Smooth muscle cell of the coronary artery (primary cell): ENCODE measurements at places on chromosomes 3 and 15. TPM values are rescaled to one million over a fixed set of nuclear protein-coding genes. Genes with fewer than 3 reads are reported as not detected.

ENTPD3 gene
- total RNA-seq, result 0.12 TPM in 1 of 2 replicates, not detected in the other

GXYLT2 gene
- 24.9 and 49.7 TPM in 2 replicates for total RNA-seq

KLHL6 gene
- under 0.01 TPM in 1 of 2 replicates, not detected in the other for total RNA-seq

CPN2 gene
- not detected in 2 replicates for total RNA-seq

NR1I2 gene
- total RNA-seq, result 0.08 TPM in 1 of 2 replicates, not detected in the other

BNIP2 gene
- total RNA-seq, result 62.8 and 66.3 TPM in 2 replicates

TMCO5A gene
- not detected in 2 replicates for total RNA-seq

HHLA2 gene
- not detected in 2 replicates for total RNA-seq

KBTBD13 gene
- total RNA-seq, result under 0.01 TPM in 1 of 2 replicates, not detected in the other

UBE3A gene
- 52.5 and 55.2 TPM in 2 replicates for total RNA-seq

GRAMD1C gene
- total RNA-seq, result 1.6 and 13.1 TPM in 2 replicates

GOLGA8T gene
- total RNA-seq, result 0.08 TPM in 1 of 2 replicates, not detected in the other

IL17RC gene
- 20.9 and 21.8 TPM in 2 replicates for total RNA-seq

SH2D7 gene
- not detected in 2 replicates for total RNA-seq

CTDSPL gene
- 29.3 and 30.2 TPM in 2 replicates for total RNA-seq

MTMR10 gene
- 6.3 and 15.2 TPM in 2 replicates for total RNA-seq

CCR4 gene
- under 0.01 TPM in 1 of 2 replicates, not detected in the other for total RNA-seq

HCLS1 gene
- 0.60 and 2.2 TPM in 2 replicates for total RNA-seq

SAMMSON gene
- not detected in 2 replicates for total RNA-seq

GOLGA8K gene
- 0.23 TPM in 2 replicates for total RNA-seq

NR1D2 gene
- 20.1 and 32.1 TPM in 2 replicates for total RNA-seq

ROPN1 gene
- total RNA-seq, result not detected in 2 replicates
